Left ventricle myocardium superior (tissue), 1 donor: ENCODE measurements at places on chromosomes 4 and X. TPM values are rescaled to one million over a fixed set of nuclear protein-coding genes. Genes with fewer than 3 reads are reported as not detected.

KIAA0232 gene
- 79.8 TPM for total RNA-seq

ARHGAP36 gene
- total RNA-seq: not detected

RNF128 gene
- total RNA-seq: 0.15 TPM

BMPR1B gene
- total RNA-seq: 1.8 TPM

FAAH2 gene
- total RNA-seq: 0.69 TPM

DCAF4L1 gene
- 0.32 TPM for total RNA-seq

PCDH18 gene
- 3.9 TPM for total RNA-seq

VEGFD gene
- total RNA-seq: 12.4 TPM

CLDN34 gene
- total RNA-seq: not detected

TNMD gene
- not detected for total RNA-seq

MCF2 gene
- 0.27 TPM for total RNA-seq

CYTL1 gene
- 0.42 TPM for total RNA-seq

ZFP42 gene
- not detected for total RNA-seq

DUSP21 gene
- not detected for total RNA-seq

UGT2B15 gene
- not detected for total RNA-seq

ZFP92 gene
- 0.57 TPM for total RNA-seq

ABLIM2 gene
- 28.3 TPM for total RNA-seq

GAGE12J gene
- not detected for total RNA-seq

MXD4 gene
- 44.0 TPM for total RNA-seq
